CD4-positive, alpha-beta T cell treated with Interleukin-2 at 100 ng/mL for 4 hours (primary cell): ENCODE measurements at places on chromosomes 16 and 17.

DNA sequence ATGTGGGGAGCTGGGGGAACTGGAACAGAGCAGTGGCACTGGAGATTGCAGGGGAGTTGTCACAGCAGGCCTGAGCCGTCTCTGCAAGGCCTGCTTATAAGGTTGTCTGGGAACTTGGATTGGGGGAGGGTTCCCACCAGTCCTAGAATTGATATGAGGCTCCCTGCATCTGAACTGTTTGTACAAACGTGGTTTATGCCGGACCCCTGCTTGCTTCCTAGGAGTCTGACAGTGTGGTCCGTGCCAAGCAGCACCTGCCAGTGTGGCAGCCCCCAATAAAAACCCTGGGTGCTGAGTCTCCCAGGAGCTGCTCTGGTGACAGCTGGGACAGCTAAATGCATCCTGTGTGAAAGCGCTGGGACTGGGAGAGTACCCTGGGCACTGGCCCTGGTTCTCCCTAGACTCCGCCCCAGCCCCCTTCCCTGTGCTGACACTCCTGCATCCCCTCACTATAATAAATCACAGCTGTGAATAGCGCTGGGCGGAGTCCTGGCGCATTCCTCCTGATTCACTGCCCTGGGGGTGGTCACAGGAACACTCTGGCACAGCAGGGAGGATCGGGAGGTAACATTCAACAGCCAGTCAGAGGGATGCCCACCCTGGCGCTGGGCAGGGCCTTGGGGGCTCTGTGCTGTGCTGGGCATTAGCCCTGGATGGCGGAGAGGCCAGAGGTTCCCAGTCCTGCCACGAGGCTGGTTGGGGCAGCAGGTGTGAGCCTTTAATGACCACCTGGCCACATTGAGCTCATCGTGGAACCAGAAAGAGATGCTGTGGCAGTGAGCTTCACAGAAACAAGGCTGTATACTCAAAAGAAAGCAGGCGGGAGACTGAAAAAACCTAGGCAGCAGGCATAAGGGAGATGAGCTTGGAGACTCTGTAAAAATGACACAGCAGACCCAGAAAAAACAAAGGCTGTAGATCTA lies 45.6 kb downstream of the RMI2 start:
- no peak for DNase-seq

DNA sequence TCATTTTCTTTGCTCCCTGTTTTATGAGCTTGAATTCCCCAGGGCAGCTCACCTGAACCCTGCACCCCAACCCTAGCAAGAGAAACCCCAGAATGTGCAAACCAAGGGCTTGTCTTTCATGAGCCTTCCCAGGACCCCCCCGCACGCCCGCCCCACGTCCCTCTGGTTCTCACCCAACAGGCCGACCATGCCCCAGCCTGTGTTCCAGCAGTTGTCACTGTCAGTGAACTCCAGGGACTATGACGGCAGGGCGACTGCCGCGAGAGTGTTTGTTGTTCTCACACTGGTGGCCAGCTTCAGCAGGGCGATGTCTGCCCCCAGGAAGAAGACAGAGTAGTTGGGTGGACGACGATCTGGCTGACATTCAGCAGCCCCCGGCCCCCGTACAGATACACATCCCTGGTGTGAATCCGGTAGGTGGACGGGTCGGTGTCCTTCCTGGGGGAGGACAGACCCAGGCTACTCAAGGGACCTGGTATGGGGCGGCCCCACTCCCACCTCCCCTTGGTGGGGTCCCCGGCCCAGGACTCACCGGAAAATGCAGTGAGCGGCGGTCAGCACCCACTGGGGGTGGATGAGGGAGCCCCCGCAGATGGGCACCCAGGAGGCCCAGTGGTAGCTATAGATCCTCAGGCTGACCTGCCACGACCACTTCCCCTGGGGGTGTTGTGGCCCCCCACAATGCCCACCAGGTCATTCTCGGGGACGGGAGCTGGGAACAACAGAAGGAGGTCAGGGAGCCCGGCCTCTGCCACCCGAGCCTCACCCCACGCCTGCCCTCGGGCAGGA lies 20.1 kb downstream of the TPSD1 start:
- no peak for DNase-seq

DNA sequence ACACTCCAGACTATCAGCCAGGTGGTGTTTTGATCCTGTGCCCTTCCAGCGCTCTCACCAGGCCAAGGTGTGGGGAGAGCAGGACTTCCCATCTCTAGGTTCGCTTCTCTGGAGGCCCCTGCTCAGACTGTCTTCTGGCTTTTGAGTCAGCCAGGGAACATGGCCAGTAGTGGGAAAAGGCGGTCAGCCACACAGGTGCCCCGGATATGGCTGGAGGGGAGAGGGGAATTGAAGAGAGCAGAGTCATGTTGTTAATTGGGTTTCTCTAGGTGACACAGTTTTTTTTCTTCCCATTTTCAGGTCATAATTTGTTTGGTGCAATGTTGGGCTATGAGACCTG lies 1.5 kb downstream of the MINK1 start:
- no peak for DNase-seq

DNA sequence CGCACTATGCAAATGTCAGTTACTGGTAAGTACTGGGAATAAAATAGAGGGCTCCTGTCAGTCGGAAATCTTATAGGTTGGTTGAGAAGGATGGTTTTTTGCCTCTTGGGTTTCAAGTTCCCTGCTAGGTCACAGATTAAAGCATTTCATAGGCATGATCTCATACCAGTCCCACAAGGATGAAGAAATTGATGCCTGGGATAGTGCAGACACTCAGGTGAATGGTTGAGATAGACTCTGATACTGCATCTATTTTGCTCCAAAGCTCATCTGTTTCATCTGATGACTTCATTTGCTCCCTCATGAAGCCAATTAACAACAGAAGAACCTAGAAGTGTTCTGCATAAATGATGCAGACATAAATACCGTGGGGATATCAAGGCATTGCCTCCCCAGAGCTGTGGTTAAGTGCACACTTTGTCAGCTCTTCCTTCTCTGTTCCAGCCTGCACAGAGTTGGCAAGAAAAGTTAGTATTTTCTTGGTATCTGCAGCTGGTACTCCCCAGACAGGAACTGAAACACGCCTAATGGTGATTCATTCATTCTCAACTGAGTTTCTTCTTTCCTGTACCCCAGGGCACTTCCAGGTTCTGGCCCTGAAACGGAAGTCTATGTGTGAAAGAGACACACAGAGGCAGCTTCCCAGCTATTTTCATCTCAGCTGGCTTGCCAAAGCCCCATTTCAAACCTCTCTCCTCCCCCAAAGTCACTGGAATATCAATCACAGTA lies 418.3 kb upstream of the SALL1 start:
- no peak for DNase-seq

GRCh38 chr16:22081050-22081449 lies 11.3 kb upstream of the VWA3A start:
- no peak for DNase-seq

GRCh38 chr17:67602974-67603373 lies 114.8 kb upstream of the NOL11 start:
- peak; percentile 58 for DNase-seq

DNA sequence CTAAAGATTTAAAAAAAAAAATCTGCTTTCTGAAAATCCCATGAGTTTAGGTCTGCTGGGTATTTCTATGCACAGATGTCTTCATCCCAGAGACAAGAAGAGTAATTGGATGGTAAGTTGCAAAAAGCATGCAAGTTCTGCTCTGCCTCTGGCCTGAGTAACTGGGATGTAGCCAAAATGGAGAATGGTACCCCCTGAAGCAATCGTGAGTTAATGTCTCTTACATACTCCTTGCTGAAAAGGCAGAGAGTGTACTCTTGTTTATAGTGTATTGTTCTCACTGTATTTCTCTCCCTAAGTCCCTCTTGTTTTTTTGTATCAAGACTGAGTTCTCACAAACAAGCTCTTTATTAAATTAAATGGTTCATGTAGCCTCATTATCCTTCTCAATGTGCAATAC lies 259.0 kb downstream of the IRX3 start:
- DNase-seq, result no peak

- no peak for DNase-seq
Measured at GRCh38 chr17:72419866-72420774, 299.3 kb downstream of the SOX9 start.

GRCh38 chr16:49350265-49351095 lies 23.1 kb upstream of the C16orf78 start:
- DNase-seq, result peak; percentile 23

- DNase-seq, result no peak
Measured at GRCh38 chr17:19555746-19556145, 22.1 kb downstream of the SLC47A1 start.

GRCh38 chr17:16950488-16950887 lies 21.4 kb downstream of the TNFRSF13B start:
- no peak for DNase-seq

GRCh38 chr17:55546481-55546880 lies 35.2 kb upstream of the SMIM36 start:
- DNase-seq, result no peak

GRCh38 chr16:5549802-5550201 lies 452.2 kb upstream of the EEF2KMT start:
- DNase-seq, result no peak

DNA sequence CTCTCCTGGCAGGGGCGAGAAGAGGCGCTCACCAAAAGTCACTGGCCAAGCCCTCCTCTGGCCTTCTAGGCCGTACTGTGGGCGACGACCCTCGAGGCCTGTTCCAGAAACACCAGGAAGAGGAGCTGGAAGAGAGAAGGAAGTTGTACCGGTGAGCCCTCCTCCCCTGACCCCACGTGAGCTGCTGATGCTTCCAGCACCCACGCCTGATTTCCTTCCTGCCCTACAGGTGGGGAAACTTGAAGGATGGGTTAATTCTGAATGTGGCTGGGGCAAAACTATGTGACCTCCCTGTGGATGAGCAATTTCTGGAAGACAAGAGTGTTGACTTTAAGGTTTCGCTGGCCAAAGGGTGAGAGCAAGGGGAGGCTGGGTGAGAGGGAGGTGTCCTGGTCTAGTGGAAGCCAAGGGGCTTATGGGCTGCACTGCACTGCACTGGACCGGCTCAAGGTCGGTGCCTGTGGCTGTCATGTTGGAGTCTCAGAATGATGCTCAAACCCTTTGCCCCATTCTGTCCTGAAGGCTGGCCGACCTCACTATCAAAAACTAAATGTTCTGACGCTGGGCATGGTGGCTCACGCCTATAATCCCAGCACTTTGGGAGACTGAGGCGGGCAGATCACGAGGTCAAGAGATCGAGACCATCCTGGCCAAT lies 6.2 kb downstream of the C17orf100 start:
- no peak for DNase-seq

- DNase-seq, result peak; percentile 77
Measured at GRCh38 chr17:29180034-29180787, at the start of gene MYO18A. Gene MYO18A, minus strand, starts transcription at chr17:29180398. Its CDS starts 13,458 bp downstream, at chr17:29166940.

DNA sequence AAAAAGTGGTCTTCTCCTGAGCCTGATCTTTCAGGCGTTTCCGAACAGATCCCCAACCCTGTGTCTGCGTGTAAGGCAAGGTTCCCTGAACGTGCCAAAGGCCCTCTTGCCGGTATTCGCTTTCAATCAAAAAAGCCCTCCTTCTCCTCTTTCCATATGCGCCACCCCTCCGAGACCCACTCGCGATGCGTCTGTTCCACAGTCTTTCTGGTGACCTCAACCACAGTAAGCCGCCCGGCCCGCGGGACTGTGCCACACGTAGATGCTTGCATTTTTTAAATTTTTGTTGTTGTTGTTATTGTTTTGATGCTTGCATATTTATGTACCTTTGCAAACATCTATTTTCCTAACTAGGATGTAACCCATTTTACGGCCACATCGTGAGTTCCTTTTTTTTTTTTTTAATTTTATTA lies 607 bp upstream of the PRPSAP1 start:
- no peak for DNase-seq

- DNase-seq, result no peak
Measured at GRCh38 chr16:73339821-73340220, 291.9 kb upstream of the ZFHX3 start.

- DNase-seq, result no peak
Measured at GRCh38 chr17:4897198-4897687, 2.1 kb upstream of the C17orf107 start.

DNA sequence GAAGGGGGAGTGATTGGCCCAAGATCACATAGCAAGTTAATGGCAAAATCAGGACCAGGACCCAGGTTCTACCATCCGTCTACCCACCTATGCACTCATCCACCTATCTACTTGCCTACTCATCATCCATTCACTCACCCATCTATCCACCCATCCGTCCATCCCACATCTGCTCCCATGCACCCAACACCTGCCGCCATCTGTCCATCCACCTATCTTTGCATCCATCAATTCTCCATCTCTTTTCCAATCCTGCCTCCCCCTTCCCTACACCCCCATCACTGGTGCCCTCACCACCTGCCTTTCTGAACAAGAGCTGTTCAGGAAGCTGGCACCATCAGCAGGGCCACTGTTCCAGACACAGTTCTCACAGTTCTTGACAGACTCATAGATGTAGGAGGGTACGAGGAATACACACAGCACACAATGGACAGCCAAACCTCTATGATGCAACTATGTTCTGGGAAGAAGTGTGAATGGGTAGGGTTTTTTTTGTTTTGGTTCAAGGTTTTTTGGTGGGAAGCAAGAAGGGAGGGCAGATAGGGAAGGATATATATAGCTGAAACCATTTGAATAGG lies 4.5 kb downstream of the SAMD14 start:
- no peak for DNase-seq

- DNase-seq, result peak; percentile 60
Measured at GRCh38 chr16:69930117-69930776, 20.9 kb upstream of the CLEC18A start.

GRCh38 chr17:33583518-33584417 lies 290.7 kb upstream of the ASIC2 start:
- DNase-seq, result no peak

GRCh38 chr17:34156741-34157589 lies 98.1 kb upstream of the CCL2 start:
- DNase-seq, result no peak

DNA sequence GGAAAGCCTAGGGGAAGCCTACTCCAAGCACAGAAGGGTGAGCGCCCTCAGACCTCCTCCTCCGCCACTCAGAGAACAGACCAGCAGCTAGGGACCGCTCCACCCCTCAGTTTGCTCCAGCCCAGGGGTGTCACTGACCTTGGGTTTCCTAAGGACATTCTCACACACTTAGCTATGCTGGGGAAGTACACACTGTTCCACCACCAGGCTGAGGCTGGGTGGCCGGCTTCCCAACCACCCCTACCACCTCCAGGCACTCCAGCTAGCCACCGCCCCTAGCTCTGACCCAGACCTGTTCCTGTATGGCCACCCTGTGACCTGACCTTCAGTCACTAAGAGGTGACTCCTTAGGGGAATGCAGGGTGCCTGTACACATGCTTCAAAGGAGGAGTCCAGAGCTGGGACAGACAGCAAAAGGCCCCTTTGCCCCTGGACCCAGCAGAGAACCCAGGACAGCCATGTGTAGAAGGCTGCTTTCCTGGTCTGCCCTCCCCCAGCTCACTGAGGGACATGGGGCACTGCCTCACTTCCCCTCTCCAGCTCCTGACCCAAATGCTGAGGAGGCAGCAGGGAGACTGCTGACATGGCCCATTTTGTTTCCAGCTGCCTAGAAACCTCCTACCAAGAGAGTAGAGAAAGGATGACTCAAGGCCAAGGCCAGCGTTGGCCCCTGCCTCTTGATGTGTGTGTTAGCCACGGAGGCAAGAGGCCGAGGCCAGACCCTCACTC lies 6.7 kb downstream of the HSPB9 start:
- no peak for DNase-seq
